ENCODE measurements at places on chromosomes 6 and 20.

- no peak for DNase-seq
Measured at GRCh38 chr6:21752054-21752811, 158.7 kb downstream of the SOX4 start.

DNA sequence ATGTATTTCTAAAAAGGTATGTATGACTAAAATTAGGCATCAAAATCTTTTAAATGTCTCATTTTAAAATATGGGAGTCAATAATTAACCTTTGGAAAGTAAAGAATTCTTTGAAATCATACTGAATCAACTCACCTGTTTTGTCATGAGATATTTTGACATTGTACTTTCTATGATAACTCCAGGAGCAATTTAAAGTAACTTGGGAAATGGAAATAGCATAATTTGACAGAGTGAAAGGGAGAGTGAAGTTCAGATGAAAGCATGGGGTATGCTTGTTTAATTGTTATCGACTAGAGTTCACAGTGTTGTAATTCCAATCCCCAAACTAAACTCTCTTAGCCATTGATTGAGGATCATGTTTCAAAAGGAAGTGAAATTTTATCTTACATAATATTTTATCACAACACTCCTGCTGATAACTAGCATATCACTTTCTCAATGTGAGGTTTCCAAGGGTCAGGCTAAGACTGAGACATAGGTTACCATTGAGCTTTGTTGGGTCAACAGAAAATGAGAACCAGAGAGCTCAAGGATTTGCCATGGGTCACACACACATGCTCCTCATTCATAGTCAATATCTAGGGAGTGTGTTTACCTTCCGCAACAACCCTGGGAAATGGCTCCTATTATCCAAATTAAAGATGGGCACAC, 2.3 kb downstream of the GSTA1 start:
- DNase-seq: no peak

GRCh38 chr6:75892384-75892783, 143.3 kb downstream of the MYO6 start:
- no peak for DNase-seq

DNA sequence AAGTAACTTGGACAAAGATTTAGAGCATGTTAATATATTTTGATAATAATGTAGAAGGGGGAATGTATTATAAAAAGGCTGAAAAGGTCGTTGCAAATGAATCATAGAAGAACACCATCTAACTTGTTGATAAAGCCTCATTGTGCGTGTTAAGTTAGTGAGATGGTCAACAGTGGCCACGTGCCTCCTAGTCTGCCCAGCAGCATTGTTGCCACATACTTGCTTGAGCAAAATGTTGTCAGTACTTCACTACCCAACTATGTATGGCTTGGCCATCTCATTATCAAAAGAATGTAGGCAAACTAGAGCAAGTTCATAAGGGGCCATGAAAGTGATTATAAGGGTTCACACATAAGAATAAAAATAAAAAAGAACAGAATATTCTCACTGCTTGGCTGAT, 84.6 kb downstream of the PHACTR1 start:
- DNase-seq: no peak

DNA sequence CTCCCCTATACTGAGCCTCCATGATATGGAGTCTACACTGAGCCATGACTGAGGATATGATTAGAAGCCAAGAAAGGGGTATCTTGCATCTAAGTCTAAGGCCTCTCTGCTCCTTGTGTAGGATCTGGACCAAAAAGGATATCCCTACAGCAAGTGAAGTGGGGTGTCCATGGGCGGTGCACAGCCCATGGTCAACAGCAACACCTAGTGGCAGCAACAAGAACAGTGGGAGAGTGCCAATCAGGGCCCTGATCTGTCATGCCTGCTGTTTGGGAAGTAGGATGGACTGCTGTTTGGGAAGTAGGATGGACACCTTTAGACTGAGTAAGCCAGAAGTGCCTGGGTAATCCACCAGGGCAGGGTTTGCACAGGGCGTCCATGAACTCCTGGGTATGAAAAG, 22.4 kb downstream of the PTGIS start:
- DNase-seq: no peak

DNA sequence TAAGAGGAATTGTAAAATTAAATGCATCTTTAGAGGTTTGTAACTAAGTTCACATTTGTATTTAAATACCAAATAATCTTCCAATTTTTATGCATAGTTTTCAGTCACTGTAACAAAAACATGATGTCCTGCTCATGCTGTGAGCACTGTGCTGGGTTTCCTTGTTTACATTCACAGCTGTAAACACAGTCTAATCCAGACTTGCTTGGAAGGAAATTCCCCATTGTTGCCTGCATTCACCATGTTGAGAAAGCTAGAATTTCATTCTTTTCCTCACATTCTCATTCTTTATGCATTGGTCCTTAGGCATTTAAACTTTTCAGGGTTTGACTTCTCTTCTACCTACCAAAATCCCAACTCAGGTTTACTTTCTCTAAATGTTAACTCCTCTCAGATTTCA, 242.0 kb upstream of the TBX18 start:
- DNase-seq: no peak

DNA sequence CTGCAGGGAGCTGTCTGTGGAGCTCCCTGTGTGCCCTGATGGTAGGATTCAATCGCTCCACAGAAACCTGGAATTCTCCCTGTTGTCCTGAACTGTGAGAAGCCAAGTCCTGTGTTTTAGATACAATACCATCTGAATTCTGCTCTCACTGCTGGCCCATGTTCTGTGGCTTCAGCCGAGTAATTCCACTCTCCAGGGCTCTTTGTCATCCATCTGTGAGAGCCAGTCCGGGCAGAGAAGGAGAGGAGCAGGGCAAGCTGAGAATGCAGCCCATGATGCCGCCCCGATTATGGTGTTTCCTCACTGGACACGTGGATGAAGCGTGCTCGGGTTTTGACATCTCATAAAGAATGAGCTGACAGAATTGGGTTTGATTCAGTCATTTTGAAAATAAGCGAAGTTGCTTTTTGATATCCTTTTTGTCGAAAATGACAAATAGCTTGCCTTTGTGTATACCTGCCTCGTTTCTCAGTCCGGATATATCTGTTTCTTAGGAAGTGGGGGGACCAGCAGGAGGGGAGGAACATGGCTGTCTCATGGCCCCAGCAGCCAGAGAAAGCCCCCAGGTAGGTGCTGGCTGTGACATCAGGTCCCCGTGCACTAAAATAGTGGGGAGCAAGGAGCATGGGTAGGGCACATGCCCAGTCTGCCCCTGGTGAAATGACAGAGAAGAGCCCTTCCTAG, 8.2 kb upstream of the CD93 start:
- DNase-seq: no peak

- no peak for DNase-seq
Measured at GRCh38 chr6:89254569-89254968, 37.4 kb upstream of the GABRR1 start.

- DNase-seq: no peak
Measured at GRCh38 chr6:153092082-153093013, 38.7 kb downstream of the RGS17 start.

DNA sequence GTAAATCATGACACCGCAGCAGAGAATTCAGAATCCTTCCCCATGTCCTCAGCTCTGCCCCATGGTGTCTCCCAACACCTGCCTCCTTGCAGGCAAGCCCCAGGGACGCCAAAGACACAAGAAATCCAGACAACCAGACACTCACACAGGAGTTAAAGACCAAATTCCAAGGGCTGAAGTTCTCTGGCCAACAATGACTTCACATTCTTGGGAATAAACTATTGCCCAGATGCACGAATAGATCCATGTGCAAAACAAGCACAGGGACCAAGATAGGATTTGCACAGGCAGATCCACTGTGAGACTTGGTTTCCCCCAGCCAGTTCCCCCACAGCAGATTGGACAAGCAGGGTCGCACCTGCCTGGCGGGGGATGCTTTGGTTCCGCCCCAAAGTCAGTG, 246.7 kb downstream of the SOD2 start:
- DNase-seq: no peak

- no peak for DNase-seq
Measured at GRCh38 chr6:89928604-89929003, 34.3 kb downstream of the GJA10 start.

DNA sequence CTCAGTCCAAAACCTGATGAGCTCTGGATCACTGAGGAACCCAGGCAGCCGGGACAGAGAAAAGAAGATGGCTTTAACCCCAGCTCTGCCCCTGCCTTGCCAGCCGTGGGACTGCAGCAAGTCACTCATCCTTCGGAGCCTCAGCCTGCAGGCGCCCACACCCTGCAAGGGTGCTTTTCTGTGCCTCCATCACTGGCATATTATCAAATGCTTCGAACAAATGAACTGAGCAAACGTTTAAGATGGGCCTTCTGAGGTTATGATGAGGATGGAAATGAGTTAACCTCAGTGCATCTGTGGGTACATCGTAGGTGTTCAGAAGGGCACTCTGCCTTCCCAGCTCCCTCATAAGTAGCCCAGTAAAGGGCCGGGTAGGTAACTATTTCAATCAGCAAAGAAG, 79.0 kb downstream of the NFATC2 start:
- DNase-seq: no peak

DNA sequence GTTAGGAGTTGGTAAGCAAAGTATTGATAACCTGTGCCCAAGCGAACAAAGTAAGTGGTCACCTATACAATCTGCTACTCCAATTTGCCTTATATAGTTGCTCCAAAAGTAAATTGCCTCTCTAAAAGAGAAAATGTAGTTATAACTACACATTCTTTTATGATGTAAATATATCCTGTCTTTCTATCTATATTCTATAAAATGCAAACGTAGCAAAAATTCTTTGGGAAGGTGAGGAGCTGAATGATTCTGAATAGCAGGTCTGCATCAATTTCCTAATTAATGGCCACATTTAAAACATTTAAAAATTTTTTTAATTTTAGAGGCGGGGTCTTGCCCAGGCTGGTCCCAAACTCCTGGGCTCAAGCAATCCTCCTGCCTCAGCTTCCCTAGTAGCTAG, 64.2 kb upstream of the ASIP start:
- DNase-seq: no peak

- DNase-seq: no peak
Measured at GRCh38 chr6:109922851-109923250, 55.3 kb upstream of the GPR6 start.

DNA sequence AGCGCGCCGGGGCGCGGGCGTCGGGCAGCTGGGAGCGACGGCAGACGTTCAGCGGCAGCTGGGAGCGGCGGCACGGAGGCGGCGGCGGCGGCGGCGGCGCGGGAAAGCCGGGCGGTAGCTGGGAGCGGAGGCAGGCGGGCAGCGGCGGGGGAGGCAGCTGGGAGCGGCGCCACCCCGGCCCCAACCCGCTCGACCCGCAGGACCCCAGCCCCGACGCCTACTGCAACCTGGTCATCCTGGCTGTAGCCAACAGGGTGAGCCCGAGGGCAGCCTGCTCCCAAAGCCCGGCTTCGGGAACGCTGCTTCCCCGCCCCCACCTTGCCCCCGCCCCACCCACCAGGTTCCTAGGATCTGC, 8.9 kb downstream of the CCM2L start:
- DNase-seq: no peak

DNA sequence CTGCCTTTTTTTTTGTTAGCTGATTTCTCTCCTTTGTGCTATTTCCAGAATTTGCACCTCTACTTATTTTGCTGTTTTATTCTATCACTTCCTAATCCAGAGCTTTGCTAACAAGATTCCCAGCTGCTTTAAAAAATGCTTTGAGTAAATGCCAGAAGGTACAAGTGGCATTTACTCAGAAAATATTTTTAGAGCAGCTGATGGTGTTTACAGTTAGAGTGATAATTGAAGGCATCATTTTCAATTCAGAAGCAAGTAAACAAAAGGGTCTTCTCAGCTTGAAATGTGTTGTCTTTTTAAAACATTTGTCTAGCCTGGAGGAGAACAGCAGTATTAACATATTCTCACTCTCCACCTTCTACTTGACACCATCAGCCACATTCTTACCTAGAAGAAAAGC, 99.9 kb downstream of the OTOR start:
- no peak for DNase-seq

- DNase-seq: no peak
Measured at GRCh38 chr20:37231947-37232630, 29.5 kb downstream of the GHRH start.

DNA sequence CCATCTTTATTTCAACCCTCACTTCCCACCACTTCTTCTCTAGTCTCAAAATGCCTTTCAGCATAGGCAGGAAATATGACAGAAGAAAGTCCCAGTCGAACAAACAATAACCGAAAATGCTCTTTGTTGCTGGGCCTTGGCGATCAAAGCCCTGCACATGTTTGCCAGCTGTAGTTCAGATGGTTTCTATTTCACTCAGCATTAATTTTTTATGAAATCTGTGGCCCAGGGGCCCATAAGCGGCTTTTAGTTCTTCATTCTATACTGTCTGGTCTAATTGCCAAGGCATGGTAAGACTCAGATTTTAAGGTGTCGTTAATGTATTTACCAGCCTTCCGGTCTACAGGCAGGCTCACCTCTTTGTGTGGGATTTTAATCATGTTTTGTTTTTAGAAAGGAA, 10.9 kb upstream of the F13A1 start:
- no peak for DNase-seq

GRCh38 chr6:92682516-92683398, 736.6 kb downstream of the EPHA7 start:
- no peak for DNase-seq

DNA sequence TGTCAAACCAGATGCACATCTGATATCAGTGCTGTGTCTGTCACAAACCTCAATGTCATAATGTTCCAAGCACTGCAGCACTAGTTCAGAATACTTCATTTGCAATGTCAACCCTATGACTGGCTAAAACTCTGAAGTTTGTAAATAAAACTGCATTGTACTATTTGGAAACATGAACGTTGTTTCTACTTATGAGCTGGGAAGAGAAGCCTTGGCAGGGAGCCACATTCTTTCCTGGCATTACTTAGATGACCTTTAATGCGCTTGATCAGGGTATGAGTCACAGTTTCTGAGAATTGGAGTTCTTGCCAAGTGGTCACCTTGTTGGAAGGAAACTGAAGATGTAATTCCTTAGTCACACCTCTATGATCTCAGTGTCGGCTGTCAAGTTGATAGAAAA, 664.8 kb upstream of the MMS22L start:
- no peak for DNase-seq

DNA sequence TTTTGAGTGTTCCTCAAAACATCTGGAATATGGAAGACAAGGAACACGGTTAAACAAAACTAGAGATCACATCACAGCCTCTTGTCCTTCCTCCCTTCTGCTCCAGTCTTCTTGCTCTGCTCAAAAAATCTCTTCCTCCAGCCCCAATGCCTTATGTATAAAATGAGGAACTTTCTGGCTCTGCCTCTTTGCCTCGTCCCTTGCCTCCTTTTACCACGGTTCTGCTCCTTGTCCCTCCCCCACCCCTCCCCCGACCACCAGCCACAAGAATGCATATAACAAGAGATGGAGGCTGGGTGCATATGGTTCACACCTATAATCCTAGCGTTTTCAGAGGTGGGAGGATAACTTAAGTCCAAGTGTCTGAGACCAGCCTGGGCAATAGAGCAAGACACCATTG, 43.6 kb downstream of the PLAGL2 start:
- DNase-seq: no peak

DNA sequence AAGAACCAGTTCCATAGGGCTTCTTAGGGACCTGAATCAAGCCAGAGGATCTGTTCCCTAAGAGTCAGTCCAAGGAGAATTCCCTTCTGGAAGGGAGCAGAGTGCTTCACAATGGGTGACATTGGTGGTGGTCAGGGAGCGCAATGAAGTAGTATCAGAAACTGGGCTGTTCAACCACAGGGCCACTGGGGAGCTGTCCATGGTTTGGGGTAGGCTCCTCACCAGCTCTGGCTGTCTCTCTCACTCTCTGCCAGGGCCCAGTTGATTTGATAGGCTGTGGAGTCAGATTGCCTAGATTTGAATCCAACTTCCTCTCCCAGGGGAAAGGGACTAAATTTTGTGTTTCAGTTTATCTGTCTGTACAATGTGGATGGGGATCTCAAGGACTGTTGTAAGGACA, 36.7 kb upstream of the CHD6 start:
- DNase-seq: no peak

- DNase-seq: no peak
Measured at GRCh38 chr6:45467853-45468252, 90.1 kb upstream of the SUPT3H start.
